ENCODE measurements at places on chromosomes 7 and 10.

- peak; percentile 64 for DNase-seq
These were observed 6.1 kb downstream of the RNF133 start for GRCh38 chr7:122692769-122693309.

DNA sequence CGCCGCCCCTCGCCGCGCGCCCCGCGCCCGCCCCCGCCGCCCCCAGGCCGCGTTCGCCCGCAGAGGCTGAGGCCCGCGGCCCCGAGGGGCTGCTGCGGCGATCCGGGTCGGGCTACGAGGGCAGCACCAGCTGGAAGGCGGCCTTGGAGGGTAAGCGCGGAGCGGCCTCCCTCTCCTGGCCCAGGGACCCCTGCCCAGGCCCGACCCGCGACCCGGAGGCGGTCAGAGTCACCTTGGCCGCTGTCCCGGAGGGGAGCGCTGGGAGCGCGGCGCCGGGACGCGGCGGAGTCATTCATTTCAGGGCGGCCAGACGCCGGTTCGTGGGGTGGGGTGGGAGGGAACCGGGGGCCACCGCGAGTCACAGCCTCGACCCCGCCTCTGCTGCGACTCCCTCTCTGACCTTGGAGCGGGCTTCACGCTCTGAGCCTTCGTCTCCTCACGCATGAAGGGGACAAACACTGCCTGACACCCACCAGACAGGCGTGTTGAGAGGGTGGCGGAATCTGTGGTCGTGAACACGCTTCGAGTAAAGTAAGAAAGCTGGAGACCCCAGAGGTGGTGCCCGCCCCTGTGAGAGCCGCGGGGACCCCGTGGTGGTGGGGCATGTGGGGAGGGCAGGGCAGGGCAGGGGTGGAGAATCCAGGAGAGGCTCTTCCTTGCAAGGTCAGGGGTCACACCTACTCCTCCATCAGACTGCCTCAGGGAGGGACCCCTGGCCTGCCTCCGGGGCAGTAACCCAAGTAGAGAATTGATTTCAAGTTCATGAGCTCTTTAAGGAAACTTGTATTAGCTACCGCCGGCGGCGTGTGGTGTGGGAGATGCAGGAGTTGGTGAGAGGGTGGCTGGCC lies 707 bp downstream of the CLEC2L start:
- no peak for DNase-seq

DNA sequence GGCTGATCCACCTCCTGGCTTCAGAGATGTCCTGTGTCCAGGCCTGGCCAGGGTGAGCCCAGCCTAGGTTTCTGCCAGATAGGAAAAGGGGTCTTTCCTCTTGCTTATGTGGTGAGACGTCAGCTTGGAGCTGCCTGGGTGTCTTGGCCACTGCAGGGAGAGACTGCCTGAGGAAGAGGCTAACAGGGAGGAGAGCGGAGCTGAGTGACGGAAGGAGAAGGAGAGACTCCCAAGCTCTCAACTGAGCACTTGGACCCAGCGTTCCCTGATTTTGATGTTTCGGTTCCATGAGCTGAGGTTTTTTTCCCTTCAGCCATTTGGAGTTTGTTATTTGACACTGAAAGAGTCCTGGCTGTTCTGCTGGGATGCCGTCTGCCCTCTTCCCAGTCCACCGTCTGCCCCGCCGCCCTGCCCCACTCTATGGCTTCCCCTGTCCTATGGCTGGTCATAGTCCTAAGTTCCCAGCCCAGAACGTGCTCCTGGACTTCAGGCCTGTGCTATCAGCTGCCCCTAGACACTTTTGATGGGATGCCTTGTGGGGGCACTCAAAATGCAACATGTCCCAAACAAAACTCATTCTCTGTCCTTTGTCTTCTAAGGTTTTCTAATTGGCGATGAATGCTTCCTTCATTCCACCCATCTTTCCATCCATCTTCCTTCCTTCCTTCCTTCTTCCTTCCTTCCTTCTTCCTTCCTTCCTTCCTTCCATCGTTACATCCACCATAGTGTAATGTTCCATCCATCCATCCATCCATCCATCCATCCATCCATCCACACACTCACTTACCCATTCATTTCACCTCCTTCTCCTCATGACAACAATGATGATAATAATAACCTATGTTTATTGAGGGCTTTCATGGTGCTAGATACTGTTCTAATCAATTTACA lies 20.3 kb upstream of the PCBD1 start:
- DNase-seq = no peak

- DNase-seq = no peak
These were observed 40.0 kb upstream of the AGBL3 start for GRCh38 chr7:134946260-134946659.

GRCh38 chr10:101030496-101031127 lies 317 bp downstream of the PDZD7 start:
- DNase-seq = peak; percentile 35

DNA sequence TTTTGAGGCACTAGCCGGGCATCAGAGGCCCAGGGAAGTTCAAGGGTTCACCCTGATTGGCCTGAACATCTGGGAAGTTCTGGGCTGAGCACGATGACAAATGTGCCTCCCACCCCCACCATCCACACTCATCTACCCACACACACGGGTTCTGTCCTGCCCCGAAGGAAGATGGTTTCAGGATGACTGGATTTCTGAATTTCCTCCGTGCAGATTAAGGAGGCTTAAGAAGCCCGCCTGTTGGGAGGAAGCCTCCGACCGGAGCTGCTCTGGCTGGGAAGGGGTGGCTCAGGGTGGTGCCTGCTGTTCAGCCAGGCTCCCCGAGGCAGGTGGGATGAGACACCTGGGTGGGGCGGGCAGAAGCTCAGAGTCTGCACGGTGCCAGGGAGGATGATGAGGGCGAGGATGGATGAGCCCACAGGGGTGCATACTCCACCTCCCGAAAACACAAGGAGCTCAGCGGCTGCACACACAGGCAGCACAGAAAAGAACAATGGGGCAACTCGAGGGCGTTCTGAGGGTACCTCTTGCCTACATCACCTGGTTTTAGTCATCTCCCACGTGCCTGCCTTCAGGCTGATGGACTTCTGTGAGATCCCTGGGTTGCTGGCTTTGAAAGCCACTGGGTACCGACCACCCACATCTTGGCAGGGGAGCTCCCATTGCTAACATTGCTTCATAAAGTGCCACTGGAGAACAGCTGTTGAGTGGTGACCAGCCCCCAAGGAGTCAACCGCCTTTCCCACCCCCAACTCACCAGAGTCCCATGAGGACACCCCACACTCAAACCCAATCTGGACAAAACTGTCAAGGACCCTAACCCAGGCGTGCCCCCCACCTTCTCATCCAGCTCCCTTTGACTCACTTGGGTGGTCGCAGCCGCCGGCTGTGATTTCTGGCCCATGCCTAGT lies 41.2 kb downstream of the CALML3 start:
- DNase-seq = no peak

DNA sequence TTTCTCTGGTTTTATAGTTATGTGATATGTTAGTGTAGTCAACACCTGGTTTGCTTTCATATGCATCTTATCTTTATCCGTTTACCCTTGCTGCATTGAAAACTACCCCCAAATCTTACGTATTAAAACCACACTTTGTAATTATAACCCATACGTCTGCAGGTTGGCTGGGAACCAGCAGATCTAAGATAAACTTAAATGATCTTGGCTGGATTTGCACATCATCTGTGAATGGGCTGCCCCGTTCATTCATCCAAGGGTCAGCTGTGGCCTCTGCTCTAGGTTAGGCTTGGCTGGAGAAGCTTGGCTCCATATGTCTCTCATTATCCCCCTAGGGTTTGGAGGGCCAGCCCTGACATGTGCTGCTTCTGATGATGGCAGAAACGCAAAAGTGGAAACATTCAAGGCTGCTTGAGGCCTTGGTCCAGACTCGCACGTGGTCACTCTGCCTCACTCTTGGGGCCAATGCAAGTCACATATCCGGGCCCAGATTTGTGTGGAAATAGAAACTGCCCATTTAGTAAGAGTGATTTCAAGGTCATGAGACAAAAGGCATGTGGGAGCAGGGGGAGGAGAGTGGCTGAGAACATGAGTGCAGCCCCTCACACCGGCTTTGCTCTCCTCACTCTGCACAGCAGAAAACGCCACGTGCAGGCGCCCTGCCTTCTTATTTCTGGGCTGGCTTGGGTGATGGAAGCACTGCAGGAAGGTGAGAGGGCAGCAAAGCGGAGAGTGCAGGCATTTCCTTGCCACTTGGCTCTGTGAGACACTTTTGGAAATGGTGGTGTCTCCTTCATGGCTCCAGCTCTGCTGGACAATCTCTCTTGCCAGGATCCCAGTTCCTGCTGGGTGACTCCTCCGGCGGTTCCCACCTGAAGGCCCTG lies 553.8 kb downstream of the GLRX3 start:
- no peak for DNase-seq

GRCh38 chr7:33262476-33262875 lies 133.1 kb downstream of the BBS9 start:
- DNase-seq = no peak

DNA sequence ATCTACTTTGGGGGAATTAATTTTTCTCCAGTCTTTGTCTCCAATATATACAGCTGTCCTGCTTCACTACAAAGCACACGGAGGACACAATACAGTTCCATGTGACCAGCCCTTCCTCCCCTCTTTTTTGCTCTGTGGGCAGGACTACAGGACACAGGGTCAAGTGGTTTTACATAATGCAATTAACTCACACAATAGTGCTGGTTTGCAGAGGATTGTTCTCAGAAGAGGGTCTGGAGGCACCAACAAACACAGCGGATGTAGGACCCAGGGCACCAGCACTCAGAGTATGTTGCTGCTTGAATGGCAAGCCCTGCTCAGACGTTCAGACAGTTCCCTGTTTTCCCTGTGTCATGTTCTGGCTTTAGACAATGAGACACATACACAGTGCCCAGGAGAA lies 52.0 kb upstream of the NPTX2 start:
- no peak for DNase-seq

- DNase-seq = no peak
These were observed 302.9 kb downstream of the BAMBI start for GRCh38 chr10:28980264-28980663.

GRCh38 chr7:138607216-138608126 lies 93.7 kb downstream of the SVOPL start:
- no peak for DNase-seq

GRCh38 chr7:2295936-2296620 lies 18.2 kb downstream of the SNX8 start:
- no peak for DNase-seq

- DNase-seq = no peak
These were observed 16.1 kb upstream of the TAS2R40 start for GRCh38 chr7:143205560-143206293.

GRCh38 chr7:154638286-154638685 lies 364.6 kb downstream of the PAXIP1 start:
- DNase-seq = no peak

GRCh38 chr7:18194616-18195015 lies 167.0 kb upstream of the PRPS1L1 start:
- DNase-seq = no peak

GRCh38 chr7:74501298-74501697 lies 47.6 kb downstream of the GTF2IRD1 start:
- no peak for DNase-seq

DNA sequence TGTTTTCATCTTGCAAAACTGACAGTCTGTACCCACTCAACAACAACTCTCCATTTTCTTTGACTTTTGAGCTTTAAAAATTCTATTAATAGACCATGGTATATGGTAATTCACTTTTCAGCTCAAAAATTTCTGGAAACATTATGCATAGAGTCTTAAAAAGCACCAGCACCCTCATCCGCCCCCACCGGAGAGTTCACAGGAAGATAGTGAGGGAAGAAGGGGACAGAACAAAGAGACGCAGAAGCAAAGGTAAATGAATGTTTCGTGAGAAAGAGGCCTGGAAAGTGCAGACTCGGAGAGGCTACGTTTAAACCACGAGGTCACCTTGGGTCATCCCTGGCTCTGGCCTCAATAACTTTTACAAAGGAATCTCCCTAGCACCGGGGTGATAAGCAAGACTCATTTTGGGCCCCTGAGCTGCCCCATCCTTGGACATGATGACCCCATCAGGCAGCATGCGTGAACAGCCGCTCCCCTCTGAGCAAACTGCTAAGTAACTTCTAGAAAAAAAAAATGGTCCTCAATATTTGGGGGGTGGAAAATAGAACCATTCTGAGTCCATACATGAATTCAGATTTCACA lies 96.3 kb downstream of the CPXM2 start:
- DNase-seq = no peak

DNA sequence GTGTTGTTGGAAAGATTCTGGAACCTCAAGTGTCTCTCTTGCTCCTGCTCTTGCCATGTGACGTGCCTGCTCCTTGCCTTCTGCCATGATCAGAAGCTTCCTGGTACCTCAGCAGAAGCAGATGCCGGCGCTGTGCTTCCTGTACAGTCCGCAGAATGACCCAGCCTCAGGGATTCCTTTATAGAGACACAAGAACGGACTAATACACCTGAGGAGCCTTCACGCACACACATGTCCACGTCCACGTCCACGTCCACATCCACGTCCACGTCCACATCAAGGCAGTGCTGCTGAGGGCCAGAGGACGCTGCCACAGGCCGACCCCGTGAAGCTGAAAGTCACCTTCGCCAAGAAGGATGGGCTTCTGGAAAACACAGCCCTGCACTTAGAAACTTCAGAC lies 190.1 kb downstream of the MAD1L1 start:
- no peak for DNase-seq

DNA sequence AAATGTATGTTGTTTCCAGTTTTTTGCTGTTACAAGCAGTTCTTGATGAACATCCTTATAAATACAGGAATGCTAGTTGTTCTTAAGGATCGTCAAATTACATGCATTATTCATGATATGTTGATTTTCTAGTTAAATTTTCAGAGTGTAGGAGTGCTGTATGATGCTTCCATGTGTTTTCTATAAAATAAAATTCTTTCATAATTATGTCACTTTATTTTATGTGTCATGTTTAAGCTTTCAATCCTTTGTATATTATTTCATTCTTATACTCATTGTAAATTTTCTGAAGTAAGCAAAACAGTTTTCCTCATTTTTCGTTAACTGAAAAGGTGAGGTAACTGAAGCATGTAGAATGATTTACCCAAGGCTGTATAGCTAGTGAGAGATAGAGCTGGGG lies 16.8 kb upstream of the MYPN start:
- DNase-seq = no peak

DNA sequence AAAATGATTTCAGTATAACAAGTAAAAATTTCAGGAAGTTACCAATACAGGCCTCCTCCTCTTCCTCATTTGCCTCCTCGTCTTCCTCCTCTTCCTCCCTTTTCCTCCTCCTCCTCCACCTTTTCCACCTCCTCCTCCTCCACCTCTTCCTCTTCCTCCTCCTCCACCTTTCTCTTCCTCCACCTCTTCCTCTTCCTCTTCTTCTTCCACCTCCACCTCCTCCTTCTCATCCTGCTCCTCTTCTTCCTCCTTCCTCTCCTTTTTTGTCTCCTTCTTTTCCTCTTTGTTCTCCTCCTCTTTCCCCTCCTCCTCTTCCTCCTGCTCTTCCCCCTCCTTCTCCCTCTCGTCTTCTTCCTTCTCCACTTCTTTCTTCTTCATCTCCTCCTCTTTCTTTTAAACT lies 94.4 kb upstream of the SFMBT2 start:
- no peak for DNase-seq
